ENCODE measurements at places on chromosomes 1 and 21.

GRCh38 chr1:229479660-229480399, 28.3 kb downstream of the NUP133 start:
- DNase-seq = no peak

GRCh38 chr1:98104289-98104688, 183.5 kb upstream of the DPYD start:
- DNase-seq = peak; percentile 85

DNA sequence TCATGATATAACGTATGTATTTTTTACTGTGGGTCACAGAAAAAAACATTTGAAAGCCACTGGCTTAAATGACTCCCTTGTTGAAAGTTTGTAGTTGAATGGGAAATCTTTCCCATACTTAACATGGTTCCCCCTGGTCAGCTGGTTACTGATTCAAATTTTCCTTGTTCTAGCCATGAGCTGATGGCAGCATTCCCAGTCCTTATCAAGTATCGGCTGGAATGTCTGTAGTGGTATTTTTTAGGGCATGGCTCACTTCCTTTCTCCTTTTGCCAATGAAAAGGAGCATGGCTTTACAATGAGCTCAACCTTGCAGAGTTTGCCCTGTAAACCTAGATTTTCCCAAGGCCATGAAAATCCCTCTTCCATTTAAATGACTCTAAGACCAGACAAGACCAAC, 55.7 kb downstream of the GIPC2 start:
- peak; percentile 93 for DNase-seq

- DNase-seq = no peak
Measured at GRCh38 chr1:234944439-234945344, 183.9 kb downstream of the TOMM20 start.

GRCh38 chr1:110084227-110085078, 14.0 kb upstream of the ALX3 start:
- DNase-seq = peak; percentile 21

DNA sequence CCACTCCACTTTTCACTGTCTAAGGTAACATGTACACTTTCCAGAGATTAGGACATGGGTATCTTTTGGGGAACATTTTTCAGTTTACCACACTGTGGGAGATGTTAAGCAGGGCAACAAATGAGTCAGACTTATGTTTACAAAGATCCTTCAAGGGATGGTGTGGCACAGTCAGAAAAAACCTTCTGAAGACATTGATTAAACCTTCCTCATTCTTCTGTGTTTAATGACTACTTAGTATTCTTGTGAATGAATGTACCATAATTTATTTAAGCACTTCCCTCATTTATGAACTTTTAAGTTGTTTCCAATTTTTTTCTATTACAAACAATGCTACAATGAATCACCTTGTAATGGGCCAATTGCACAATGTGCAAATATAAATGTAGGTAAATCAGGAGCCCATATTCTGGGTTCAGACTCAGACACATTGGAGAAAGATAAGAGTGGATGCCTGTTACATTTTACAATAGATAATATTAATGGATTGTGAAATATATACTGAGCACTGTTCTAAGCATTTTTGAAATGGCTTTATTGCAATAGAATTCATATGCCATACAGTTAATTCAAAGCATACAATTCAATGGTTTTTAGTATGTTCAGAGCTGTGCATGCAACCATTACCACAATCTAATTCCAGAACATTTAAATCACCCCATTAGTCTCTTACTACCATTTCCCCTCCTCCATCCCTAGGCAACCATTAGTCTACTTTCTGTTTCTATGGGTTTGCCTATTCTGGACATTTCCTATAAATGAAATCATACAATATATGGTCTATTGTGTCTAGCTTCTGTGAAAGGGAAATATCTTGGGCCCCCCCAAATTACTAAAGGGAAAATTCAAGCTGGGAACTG, 1.9 kb upstream of the SFT2D2 start:
- no peak for DNase-seq

- no peak for DNase-seq
Measured at GRCh38 chr1:7325254-7325653, 445.8 kb upstream of the VAMP3 start.

GRCh38 chr1:206448471-206448870, 21.8 kb upstream of the IKBKE start:
- no peak for DNase-seq

GRCh38 chr1:170714163-170714562, 50.2 kb downstream of the PRRX1 start:
- DNase-seq = peak; percentile 29

DNA sequence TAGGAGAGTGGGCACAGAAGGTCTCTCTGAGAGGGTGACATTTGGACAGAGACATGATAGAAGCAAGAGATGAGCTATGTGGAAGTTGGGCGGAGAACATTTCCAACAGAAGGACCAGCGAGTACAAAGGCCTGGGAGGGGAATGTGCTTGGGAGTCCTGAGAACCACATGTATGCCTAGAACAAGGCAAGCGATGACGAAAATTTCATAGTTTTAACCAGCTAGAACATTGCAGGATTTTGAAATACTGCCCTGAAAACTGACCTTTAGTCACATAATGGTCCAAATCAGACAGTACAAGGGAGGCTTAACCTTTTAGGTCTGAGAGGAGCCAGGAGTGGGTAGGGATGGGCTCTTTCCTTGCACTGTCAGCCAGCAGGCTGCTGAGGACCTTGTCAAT, 68.0 kb downstream of the MRPS6 start:
- no peak for DNase-seq

- no peak for DNase-seq
Measured at GRCh38 chr1:89755591-89755990, 65.2 kb upstream of the LRRC8D start.

- DNase-seq = no peak
Measured at GRCh38 chr1:111503585-111504060, at the start of the genes ADORA3 and TMIGD3. ADORA3 (minus strand) TSS chr1:111503633; CDS start chr1:111503354, 279 bp downstream. TMIGD3 (minus strand) TSS chr1:111503633; CDS start chr1:111503354, 279 bp downstream.
